ENCODE measurements at places on chromosomes 6 and 20. TPM values are rescaled to one million over a fixed set of nuclear protein-coding genes. Genes with fewer than 3 reads are reported as not detected.

Gene C20orf202
- total RNA-seq: 0.66 TPM

Gene OR2B6
- total RNA-seq: not detected

Gene HTR1E
- total RNA-seq: 0.17 TPM

Gene RAB32
- total RNA-seq: 31.1 TPM

Gene HSPA1B
- total RNA-seq: 277 TPM

Gene PROCR
- 21.4 TPM for total RNA-seq

Gene RMND1
- total RNA-seq: 16.0 TPM

Gene FAM217A
- total RNA-seq: 0.09 TPM

Gene C4A
- total RNA-seq: 179 TPM

Gene TRIM38
- total RNA-seq: 12.4 TPM

Gene BACH2
- total RNA-seq: 2.6 TPM

Gene HLA-F
- total RNA-seq: 87.3 TPM

Gene NR2E1
- not detected for total RNA-seq

Gene PREX1
- total RNA-seq: 29.8 TPM

Gene RSPH9
- 0.58 TPM for total RNA-seq

Gene HLA-G
- 0.52 TPM for total RNA-seq

Gene FLRT3
- 33.2 TPM for total RNA-seq

Gene ATP6V1G2
- total RNA-seq: 4.1 TPM

Gene TULP1
- not detected for total RNA-seq

Gene IGF2R
- 98.5 TPM for total RNA-seq

Gene GRM4
- not detected for total RNA-seq

Gene PGC
- total RNA-seq: 6.7 TPM

Gene JAG1
- total RNA-seq: 36.8 TPM

All from mucosa of gallbladder (tissue), 1 donor.